Tibial nerve (tissue), 4 donors: ENCODE measurements at places on chromosomes 13 and 19. TPM values are rescaled to one million over a fixed set of nuclear protein-coding genes. Genes with fewer than 3 reads are reported as not detected.

ZNF69 gene
- total RNA-seq = 9.9 TPM

IZUMO2 gene
- not detected for total RNA-seq

FARP1 gene
- total RNA-seq = 21.8 TPM

- no peak for DNase-seq
Observed at GRCh38 chr19:29029268-29029958, 183.5 kb downstream of the UQCRFS1 start.

DNA sequence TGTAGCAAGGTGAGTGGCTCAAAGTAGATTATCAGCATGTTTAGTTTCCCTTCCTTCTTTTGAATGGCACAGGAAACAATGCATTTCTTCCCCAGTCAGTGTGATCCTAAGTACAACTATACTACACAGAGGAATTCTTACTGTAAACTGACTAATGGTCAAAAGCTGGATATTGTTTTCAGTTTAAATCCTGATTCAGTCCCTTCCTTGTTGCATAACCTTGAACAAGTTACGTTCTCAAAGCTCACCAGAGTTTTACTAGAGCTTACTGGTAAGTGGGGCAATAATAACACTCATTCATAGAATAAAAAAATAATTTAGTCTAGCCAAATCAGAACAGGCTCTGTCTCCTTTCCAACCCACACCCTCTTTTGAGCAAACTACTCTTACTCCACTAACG, 180.1 kb downstream of the POSTN start:
- DNase-seq = no peak

GRCh38 chr13:91747186-91747585, 348.8 kb downstream of the GPC5 start:
- DNase-seq = no peak
